ENCODE measurements at places on chromosomes 1 and 21.
A peak's percentile ranks its signal among the peaks of the same experiment; 100 is the strongest.

DNA sequence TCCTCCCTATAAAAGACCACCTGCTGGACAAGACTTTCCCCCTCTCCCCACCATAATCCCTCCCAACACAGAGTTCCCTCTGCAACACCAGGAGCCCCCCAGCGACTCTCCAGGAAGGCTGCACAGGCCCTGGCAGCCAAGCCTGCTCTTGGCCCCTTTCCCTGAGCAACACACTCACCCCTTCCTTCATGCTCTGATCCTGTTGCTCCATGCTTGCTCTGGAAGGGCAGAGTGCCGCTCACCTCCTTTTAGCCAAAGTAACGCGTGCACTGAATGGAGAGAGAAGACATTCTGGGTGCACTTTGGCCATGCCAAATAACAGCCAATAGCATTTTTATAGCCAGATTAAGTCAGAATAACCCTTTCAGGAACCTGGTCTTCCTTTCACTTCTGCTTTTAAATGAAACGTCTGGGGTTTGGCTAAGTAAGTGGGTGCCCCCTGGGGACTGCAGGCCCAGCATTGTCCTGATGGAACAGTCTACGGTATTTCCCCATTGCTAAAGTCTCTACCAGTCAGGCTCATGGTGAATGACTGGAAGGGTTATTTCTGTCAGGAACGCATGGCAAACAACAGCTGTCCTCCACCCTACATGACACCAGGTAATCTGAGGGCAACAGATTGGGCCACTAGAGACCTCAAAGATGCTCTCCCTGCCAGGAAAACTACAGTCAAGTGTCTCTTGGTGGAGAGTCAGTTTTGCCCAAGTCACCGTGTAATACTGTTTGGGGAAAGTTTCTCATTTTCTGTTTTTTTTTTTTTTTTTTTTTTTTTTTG, at the start of gene SLC2A5:
Gene SLC2A5, minus strand, starts transcription at position 310 of the 775 bp plus-strand sequence. Its CDS starts 99 bp downstream, at position 211.
- no peak for DNase-seq

- no peak for DNase-seq
Measured at GRCh38 chr21:41662161-41662560, 104.7 kb downstream of the RIPK4 start.

GRCh38 chr1:205967554-205968335, 24.5 kb upstream of the SLC26A9 start:
- DNase-seq: no peak

- DNase-seq: no peak
Measured at GRCh38 chr1:78229344-78229743, 183.6 kb downstream of the GIPC2 start.

DNA sequence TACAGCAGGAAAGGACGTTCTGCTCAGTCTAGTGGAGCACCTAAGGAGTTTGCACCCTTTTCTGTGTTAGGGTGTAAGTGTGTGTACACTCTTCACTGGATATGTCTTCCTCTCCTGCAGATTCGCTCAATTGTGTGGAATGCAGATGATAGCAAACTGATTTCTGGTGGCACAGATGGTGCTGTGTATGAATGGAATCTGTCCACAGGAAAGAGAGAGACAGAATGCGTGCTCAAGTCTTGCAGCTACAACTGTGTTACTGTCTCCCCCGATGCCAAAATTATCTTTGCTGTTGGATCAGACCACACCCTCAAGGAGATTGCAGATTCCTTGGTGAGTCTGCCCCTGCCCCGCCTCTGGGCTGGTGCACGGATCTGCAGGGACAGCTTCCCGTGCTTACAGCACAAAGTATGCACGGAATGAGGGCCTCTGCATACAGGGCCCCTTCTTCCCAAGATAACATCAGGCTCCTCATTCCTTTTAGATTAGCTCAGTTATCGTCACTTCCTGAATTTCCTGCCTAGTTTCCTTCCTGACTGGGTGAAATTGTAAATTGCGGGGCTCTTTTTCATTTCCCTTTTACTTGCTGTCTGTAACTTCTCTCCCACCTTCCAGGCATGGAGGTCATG, 34.6 kb downstream of the CFAP57 start:
- DNase-seq: peak; percentile 29

DNA sequence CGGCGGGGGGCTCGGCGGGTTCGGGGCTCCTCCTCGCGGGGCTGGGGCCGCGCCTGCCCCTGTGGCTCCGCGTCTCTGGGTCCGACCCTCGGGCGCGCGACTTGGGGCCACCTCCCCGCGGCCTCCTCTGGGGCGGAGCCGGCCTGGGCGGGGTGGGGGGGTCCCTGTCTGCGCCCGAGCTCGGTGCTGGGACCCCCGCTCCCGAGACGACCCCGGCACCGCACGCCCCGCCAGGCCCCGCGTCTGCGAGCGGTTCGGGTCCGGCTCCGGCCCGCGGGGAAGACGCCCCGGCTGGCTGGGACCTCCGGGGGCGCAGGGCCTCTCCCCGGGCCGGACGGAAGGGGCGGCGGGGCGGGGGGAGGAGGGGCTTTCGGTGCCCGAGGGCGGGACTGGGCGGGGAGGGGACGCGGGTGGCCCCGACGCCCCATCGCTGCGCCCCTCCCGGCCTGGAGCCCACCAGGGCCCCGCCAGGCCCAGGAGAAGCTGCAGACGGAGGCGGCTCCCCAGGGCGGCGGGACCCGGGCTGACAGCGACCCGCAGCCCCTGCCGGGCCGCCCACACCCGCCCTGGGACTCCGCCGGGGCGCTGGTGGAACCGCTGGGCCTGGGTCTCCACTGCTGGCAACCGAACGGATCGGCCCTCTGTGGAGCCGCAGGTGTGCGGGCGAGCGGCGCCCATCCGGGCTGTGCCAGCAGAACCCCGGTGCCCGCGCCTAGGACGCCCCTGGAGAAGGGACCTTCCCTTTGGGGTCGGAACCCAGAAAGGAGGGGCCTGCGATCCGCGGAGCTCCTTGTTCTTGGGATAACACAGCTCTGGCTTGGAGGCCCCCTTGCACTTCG, 610 bp downstream of the COL6A2 start:
- DNase-seq: peak; percentile 34

DNA sequence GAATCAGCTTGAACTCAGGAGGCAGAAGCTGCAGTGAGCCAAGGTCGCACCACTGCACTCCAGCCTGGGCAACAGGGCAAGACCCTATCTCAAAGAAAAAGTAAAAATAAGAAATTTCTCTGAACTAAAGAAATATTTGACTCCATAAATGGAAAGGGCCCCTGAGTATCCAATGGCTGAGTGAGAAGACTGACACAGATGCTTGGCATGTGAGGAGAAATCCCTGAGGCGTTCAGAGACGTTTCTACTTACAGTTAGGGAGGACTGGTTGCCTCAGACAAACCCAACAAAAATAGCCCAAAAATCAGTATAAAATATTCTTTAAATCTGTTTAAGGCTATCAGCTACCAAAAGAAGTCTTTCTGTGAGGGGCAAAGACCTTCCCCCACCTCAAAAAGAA, 3.0 kb upstream of the SUMO3 start:
- DNase-seq: no peak

DNA sequence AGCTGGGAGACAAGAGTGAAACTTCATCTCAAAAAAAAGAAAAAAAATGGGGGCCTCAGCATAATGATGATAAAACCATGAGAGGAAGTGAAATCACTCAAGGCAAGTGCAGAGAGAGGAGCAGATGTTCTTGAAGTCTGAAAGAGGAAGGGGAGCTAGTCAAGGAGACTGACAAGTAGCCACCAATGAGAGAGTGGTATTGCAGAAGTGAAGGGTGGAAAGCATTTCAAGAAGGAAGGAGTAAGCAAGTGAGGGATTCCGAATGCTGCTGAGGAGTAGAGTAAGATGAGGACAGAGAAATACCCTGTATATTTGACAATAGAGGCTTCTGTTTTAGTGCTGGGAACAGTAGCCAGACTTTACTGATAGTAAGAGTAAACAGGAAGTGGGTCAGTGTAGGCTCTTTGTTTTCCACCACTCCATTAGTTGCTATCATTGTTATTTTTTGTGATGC, 2.9 kb downstream of the TATDN3 start:
- no peak for DNase-seq

DNA sequence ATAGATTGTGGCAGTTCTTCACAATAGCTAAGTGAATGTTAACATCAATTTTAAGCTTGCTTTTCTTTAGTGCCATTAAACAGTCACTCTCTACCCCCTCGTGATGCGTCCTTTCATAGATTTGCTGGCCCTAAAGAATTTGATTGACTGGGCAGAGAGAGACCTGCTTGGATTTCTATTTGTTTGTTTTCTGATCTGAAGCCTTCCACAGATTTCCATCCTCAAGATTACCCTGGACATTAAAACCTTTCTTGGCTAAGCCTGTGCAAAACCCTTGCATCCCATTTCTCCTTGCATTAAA, 17.8 kb downstream of the C1orf21 start:
- no peak for DNase-seq

DNA sequence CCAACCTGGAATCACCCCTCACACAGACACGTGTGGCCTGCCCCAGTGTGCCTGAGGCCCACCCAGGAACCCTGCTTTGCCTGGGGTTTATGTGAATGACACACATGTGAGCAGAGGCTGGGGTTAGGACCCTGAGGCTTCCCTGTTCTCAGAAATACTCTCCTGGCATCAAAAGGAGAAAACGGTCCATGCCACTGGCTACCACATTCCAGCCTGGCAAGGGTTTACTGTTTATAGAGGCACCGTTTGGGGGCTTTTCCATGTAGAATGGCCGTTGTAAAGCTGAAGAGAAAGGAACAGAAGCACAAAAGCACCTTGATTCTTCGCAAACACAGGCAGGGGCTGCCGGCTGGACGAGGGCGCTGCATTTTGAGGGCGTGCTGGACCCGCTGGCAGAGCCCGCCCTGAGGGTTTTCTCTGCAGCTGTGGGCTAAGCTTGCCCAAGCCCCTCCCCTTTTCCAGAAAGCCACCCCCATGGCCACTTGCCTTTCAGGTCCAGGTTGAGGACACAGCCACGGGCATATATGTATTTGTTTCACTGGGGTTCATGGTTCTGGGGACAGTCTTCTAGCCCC, 13.0 kb downstream of the TFF3 start:
- no peak for DNase-seq

DNA sequence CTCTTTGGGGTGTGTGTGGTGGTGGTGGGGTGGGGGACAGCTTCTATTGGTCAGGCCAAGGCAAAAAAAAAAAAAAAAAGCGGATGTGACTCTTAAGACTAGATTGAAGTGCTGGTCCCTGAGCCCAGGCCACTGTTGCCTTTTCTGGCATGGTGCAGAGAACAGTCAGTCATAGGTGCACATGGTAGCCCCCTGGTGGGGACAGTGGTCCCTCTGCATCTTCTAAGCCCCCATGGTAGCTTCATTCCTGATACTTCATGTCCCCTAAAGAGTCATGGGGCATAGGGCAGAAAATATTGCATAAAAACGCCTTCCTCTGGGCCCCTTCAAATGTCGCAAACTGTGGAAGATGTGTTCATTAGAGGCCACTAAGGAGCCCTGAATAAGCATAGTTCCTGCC, 371.8 kb downstream of the NPHP4 start:
- DNase-seq: no peak

All from left ventricle myocardium inferior (tissue), 1 donor.